ENCODE measurements at places on chromosomes 4 and X.
A peak's percentile ranks its signal among the peaks of the same experiment; 100 is the strongest.

GRCh38 chr4:3215256-3215655 lies 33.7 kb upstream of the MSANTD1 start:
- DNase-seq = no peak

GRCh38 chrX:39163581-39164126 lies 362.4 kb downstream of the MID1IP1 start:
- no peak for DNase-seq

DNA sequence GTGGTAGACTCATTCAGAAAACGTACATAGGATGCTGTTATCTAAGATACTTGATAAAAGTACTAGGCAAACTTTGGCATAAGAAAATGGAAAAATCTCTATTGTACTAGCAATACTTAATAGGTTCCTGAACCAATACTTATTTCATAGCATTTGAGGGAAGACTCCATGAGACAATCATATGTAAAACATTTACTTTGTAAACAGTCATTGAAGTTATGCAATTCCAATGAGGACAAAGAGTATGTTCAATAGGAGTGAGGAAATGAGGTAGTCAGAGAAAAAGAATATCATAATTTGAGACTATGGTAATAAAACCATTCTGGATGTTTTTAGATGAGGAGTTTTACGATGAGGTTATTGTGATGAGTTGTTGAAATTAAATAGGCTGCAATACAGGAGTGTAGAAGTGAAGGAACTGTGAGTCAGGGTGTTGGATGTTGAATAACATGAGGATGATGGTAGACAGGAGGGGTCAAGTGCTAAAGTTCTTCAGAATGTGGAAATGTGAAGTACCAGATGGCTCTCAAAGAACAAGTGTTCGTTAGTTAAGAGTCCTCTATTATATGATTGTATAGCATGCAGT lies 397.9 kb downstream of the PPP3CA start:
- DNase-seq = no peak

DNA sequence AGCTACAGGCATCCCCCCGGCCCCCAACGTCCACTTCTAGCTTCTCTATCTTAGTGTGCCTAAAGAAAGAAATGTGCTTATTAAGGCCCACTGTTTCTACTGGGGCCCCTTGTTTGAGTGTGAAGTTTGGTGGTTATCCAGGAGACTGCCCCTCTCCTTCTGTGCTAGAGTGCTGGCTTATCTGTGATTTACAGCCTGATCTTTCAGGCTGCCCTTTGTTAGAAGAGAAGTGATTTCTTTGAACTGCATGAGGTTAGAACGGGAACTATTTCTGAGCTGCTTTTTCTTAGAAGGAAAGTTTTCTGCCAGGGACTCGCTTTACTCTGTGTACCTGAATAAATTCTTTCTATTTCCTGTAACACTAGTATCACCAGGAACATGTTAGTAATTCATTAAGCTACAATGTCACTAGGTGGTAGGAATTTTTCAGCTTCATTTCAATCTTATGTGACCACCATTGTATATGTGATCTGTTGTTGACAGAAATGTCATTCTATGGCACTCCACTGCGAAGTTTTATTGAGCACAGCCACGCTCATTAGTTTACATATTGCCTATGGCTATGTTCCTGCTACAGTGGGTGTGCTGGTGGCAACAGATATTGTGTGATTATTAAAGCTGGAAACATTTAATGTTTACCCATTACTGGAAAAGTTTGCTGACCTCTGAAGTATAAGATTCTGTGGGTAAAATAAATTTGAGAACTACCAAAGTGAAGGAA lies 193.8 kb upstream of the CXorf51B start:
- no peak for DNase-seq

GRCh38 chr4:111483375-111484169 lies 661.7 kb upstream of the FAM241A start:
- DNase-seq = no peak

- peak; percentile 11 for DNase-seq
These were observed 119.7 kb downstream of the TEX13C start for GRCh38 chrX:125439194-125439849.

DNA sequence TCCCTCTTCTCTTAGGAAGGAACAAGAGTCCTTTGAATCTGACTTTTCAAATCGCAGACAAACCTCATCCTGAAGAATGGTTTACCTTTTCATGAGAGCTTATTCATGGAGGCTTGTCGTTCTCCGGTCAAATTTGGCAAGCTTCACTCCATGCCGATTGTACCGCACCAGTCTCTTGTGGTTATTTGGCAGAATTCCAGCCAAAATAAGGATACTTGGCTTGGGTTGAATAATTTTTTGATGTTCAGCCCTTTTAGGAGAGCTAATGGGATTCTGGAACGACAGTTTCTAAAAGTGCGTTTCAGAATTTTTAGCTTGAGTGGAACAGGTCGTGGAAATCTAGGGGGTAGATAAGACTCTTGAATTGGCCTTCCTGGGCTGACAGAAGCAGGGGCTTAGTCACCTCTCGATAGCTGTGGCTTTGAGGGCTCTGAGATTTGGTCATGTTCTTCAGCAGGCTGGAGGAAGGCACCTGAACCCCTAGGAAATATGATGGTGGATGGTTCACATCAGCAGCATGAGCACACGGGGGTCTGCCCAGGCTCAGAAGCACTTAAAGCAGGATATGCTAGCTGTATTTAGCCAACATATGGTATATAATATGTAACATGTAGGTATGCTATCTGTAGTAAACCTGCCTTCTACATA lies 1.5 kb downstream of the KLHL2 start:
- DNase-seq = no peak

DNA sequence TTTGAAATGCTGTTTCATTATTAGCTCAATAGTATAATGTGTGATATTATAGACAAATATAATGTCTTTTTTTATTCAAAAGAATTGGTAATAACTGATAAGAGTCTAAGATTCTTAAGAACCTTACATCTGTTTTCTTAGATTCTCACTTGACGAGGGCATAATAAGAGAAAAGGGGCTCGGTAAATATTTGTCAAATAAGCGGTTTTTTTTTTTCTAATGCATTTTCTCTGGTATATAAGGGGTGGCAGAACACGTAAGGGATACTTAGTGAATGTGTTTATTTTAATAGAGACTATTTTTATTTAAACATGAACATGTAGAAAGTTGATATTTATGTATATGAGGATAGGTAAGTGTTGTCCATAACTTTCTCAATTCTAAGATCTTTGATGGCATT lies 200.6 kb downstream of the RAPGEF2 start:
- no peak for DNase-seq

DNA sequence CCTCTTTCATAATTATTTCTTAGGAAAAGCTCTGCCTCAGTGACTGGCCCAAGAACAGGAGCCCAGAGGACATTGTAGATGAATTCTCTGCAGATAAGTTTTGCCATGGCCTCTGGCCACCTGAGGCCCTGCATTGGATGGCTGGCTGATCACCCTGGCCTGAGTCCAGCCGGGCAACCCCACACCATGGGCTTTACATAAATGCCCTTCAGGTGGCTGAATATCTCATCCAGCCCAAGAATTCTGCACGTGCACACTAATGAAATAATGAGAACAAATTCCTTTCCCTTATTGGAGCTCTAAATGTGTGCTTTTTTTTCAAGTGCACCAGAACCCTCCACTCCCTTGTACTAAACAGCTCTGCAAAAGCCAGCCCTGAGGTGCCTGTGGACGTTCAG lies 65.7 kb downstream of the IRF2 start:
- no peak for DNase-seq

- no peak for DNase-seq
These were observed 93.2 kb downstream of the SHOX start for GRCh38 chrX:723781-724180.

DNA sequence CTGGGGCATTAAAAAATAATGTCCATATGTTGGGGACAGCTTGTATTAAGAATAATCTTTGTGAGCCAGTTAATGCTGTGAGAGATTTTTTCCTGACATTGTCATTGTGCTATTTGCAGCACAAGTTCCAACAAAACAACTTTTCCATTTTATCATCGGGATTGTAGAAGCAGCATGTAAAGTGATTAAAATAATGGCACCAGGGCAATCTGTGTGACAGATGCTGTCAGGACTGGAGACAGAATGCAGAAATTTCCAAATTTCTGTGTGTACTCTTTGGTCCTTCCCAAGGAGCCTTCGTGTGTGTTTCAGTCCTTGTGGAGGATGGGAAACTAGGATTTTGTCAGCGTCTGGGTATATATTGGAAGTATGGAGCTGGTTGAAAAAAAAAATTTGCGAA lies 101.5 kb upstream of the LIMCH1 start:
- DNase-seq = no peak

DNA sequence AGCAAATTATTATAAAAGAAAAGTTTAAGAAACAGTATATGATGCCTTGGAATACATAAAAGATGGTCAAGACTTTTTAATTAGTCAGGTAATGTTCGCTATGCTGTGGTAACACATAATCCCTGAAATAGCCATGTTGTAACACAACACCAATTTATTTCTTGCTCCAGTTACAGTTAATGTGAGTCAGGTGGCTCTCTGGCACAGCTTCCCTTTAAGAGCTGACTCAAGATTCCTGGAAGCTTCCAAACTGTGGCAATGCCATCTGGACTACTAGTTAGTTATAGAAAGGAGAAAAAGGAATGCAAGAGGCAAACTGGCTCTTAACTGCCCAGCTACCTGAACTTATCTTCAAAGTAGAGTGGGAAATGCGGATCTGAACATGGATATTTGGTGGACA lies 210.5 kb downstream of the CHM start:
- DNase-seq = no peak

DNA sequence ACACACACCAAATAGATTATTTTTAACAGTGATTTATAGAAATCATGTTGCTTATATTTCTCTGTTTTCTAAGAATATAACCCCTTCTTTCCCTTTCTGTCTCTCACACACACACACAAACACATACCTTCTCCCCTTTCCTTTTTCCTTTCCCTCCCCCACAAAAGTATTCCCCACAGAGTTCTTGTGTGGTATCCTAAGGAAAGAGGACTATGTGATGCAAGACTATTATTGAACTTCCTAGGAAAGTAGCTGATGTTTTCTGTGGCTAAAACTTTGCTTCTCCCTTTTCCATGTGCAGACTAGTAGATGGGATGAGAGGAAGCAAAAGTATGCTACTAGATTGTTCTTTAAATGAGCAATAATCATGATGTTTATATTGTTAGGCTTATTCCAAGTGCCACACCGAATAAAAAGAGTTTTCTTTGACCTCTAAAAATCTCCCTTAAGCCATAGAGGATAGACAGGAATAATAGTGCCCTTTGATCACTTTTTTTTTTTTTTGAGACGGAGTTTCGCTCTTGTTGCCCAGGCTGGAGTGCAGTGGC lies 38.7 kb downstream of the CPEB2 start:
- DNase-seq = no peak

DNA sequence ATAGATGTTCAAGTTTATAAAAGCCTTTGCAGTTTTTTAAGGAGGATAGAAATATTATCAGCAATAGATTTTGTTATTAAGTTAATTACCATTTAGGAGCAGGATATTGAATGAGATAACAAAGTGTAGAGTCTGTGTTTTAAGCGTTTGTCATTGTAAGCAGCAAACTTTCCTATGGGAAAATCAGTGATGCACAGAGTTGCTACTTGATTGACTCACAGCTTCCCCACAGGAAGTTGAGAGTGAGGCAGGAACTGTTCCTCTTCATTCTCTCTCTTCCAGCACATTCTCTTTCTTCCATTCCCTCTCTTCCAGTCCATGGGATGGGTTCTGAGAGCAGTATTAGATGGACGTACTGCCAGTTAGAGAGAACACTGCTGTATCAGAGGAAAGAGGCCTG lies 867.7 kb upstream of the AGA start:
- no peak for DNase-seq

- DNase-seq = peak; percentile 40
These were observed 130.2 kb downstream of the CHRDL1 start for GRCh38 chrX:110665223-110666002.

DNA sequence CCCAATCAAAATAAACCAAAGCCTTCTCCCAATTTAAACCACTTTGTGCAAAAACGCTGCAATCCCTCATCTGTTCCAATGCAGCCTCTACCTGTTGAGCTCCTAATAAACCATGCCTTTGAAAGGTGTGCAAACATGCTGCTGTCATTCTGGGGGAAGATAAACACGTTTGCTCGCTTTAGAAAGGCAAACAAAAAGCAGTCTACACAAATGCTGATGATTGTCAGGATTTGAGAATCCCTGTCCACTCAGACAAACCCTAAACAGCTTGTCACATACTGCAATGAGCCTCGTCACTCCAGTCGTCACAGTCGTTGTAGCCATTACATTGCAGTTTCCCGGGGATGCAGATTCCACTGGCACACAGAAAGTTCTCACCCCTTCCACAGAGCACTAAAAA lies 145.2 kb downstream of the CORIN start:
- DNase-seq = no peak

DNA sequence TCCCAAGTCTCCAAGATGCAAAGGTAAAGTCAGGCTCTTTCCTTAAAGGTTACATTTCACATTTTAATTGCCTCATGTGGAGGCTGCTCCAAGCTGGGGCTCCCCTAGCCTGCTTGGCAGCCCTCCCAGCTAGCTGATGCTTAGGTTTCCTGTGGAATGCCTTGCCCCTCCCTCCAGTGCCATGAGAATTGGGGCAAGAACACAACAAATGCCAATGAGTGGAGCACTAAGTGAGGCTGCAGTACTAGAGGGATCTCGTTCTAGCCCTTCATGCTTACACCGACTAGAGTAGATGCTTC lies 597.7 kb downstream of the MID1IP1 start:
- DNase-seq = no peak

DNA sequence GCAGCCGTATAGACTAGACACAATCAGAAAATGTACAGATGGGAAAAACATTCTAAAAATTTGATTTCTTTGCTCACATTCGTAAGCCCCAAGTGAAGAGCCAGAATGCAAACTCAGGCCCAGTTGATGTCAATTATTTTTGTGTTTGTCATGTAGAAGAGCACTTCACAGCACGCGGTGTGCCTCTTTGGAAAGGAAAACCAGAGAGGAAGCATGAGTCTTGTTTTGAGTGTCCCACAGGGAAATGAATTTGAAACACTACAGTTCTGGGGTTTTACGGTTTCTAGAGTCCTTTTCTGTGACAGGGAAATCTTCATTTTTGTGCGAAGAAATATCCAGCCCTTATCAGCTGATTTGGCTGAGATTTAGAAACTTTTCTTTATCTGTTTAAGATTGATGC lies 554.6 kb upstream of the BOD1L1 start:
- no peak for DNase-seq

GRCh38 chrX:148611993-148612392 lies 111.6 kb downstream of the AFF2 start:
- DNase-seq = no peak

DNA sequence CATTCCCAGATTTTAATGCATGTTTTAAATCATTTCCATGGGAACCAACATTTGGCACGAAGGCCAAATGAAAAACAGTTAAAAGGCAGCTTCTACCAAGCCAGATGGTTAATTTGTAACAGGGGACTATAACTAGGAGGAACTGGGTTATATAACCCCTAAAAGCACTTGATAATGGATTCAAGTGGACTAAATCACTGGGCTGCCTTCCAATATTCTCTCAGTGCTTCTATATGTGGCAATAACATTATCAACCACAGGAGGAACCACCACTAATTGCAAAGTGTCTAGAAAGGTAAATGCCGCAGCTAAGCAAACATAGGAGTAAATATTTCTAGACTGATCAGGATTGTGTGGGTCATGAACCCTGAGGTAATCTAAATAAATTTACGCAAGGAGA lies 391.5 kb downstream of the UBE2NL start:
- no peak for DNase-seq

GRCh38 chr4:153439831-153440230 lies 26.3 kb upstream of the TMEM131L start:
- DNase-seq = no peak

GRCh38 chr4:6840062-6840976 lies 57.8 kb downstream of the KIAA0232 start:
- DNase-seq = no peak

GRCh38 chrX:154409222-154409871 lies at the start of gene DNASE1L1:
Gene DNASE1L1 (minus strand): TSS chrX:154409254. CDS start chrX:154405568, 3,686 bp downstream.
- peak; percentile 84 for DNase-seq

Measured in hematopoietic multipotent progenitor cell (in vitro differentiated cells).